ENCODE measurements at places on chromosomes 5 and 9. TPM values are rescaled to one million over a fixed set of nuclear protein-coding genes. Genes with fewer than 3 reads are reported as not detected.

PAEP gene
- not detected for total RNA-seq

FAM78A gene
- total RNA-seq: not detected

LTC4S gene
- 1.2 TPM for total RNA-seq

TLX3 gene
- not detected for total RNA-seq

EGR1 gene
- 11.4 TPM for total RNA-seq

TAS2R1 gene
- total RNA-seq: 0.76 TPM

BTNL9 gene
- 0.11 TPM for total RNA-seq

IRX4 gene
- total RNA-seq: not detected

ARID3C gene
- total RNA-seq: not detected
